COR-L47 (cell line): ENCODE measurements at places on chromosomes 2 and 18.

GRCh38 chr18:68564961-68565360 is 149.9 kb downstream of the TMX3 start:
- no peak for DNase-seq

DNA sequence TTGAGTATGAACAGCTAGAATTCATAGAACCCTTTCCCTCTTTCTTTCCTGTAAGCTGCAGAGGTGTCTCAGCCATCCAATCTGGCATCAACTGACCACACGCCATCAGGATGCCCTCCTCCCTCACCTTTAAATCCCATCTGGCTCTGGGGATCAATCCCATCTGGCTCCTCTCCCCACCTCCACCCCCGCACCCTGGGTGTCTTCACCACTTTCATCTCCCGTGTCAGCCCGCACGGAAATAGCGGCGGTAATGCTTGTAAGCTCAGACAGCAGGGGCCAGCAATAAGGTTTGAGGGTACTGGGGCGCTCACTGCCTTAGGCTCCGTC is 508 bp upstream of the TUBA4B start:
- no peak for DNase-seq

GRCh38 chr2:85666435-85667316 is 1.3 kb downstream of the SFTPB start:
- no peak for DNase-seq

GRCh38 chr2:7878786-7879482 is 802.9 kb upstream of the ID2 start:
- DNase-seq, result no peak

DNA sequence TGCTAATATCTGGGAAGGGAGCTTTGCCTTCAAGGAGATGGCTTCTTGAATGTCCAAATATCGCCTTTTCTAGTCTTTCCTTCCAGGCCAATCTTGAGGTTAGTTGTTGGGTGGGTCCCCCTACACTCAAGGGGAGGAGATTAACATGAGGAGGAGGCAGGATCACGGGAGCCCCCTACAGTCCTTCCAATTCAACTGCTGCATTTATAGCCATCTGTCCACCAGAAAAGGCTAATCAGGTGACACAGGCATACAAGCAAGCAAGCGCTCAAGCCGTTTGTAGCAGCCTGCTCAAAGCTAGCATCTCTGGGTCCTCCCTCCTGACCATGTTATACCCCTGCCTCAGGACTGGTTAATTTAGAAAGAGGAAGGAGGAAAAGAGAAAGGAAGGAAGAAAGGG is 87.6 kb downstream of the MRPS9 start:
- no peak for DNase-seq

- DNase-seq, result no peak
Measured at GRCh38 chr2:169738566-169739229, 5.1 kb downstream of the KLHL23 start.

GRCh38 chr2:233075966-233076339 is 15.8 kb downstream of the INPP5D start:
- no peak for DNase-seq

GRCh38 chr18:53950545-53950944 is 273.9 kb downstream of the MBD2 start:
- no peak for DNase-seq

DNA sequence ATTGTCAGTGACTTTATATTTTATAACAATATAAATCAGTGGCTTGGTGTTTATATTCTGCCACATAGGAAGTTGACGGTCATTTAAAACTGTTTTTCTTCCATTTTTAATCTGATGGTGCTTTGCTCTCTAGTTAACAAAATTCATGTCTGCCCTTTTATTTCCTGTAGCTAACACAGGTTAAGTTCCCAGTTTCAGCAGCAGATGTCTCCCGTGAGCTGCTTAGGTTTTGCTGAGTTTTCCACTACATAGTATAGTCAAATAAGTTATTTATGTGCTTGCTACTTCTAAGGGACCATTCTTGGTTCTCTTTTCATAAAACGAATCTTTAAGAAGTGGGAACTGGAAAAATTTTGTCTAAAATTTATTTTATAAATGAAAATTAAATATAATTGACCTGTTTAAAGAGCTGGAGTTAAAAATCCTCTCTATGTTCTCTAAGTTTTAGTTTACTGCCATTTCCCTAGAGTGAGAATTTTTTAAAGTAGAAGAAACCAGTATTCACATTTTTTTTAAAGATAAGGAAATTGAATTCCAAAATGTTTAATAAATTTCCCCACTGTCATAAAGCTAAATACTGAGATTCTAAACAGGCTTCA is 20.6 kb downstream of the HTR2B start:
- no peak for DNase-seq

DNA sequence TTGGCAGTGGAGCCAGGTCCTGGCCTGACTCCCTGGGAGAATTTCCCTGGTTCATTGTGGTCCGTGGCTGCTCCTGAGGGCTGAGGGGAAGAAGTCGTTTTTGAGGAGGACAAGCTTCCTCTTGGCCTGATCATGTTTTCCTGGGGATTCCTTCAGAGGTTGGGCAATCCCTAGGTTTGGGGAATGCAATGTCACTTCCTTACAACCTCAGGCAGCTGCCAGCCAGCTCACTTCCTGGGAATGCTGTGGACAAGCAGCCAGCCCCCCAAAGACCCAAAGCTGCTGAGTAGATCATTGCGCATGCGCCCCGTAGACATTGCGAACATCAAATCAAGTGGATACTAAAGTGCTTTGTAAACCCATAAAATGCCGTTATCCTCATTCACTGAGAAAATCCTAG is 7.7 kb upstream of the DNMT3A start:
- no peak for DNase-seq

GRCh38 chr2:24272161-24272802 is 88.1 kb downstream of the ITSN2 start:
- no peak for DNase-seq

- no peak for DNase-seq
Measured at GRCh38 chr2:73859721-73860586, 31.2 kb downstream of the STAMBP start.

GRCh38 chr2:45224321-45224992 is 215.2 kb upstream of the SIX2 start:
- DNase-seq, result no peak

DNA sequence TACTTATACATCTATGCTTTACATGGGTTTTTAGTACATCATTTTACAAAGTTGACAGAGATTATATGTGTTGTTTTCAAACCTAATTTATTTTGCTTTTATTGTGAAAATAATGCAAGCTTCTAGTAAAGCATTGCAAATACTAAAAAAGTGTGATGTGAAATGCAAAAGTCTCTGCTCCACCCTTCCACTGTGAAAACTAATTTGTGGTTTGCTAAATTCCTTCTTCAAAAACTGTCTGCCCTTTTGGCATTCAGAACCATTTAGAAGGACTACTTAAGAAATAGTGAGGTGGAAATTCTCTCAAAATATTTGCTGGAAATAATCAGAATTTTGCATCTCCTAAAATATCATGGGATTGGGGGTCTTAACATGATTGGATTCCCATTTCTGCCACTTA is 78.4 kb downstream of the CSRNP3 start:
- no peak for DNase-seq

DNA sequence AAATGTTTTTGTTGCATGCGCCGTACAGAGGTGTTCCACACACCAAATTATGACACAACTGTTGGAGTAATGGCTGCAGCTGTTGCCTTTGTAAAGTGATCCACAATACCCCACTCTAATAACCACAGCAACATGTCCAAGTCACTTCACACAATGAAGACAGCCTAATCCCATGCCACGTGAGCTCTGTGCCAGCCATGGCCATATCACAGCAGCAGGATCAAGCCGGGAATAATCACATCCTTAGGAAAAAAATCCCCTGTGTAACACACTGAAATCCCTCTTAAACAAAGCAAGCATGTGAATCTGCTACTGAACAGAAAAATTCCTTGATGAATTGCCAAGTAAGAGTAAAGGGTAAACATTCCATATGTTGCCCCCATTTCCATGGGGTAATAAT is 179.5 kb upstream of the PARD3B start:
- no peak for DNase-seq

DNA sequence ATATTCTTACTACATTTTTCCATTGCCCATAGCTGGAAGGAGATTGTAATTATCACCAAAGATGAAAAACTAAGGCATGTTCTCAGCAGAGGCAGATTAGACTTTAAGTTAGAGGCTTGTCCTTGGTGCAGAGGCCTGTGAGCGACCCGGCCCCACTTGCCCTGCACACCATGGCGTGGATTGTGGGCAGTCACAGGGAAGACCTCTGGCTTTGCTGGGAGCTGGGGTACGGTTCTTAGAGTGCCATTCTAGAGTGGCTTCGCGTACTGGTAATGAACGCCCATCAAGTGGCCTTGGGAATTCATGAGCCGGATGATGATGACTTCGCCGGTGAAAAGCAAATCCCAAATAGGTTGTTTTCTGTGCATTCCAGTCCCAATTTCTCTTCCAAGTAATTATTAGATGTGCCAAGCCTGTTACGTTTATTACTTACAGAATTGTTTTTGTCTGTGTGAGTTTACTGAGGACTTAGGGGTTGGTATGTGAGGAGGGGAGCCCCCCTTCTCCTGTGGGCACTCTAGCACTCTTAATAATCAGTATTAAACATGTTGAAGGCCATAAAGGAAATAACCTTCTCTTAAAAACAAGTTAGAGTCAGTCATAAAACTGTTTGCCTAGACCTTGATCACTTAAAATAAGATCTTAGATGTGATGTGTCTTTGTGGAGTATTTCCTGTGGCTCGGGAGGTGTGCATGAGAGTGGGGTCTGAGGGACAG is 90.6 kb downstream of the LDLRAD4 start:
- no peak for DNase-seq

- DNase-seq, result no peak
Measured at GRCh38 chr2:56615760-56616159, 432.0 kb downstream of the CCDC85A start.

DNA sequence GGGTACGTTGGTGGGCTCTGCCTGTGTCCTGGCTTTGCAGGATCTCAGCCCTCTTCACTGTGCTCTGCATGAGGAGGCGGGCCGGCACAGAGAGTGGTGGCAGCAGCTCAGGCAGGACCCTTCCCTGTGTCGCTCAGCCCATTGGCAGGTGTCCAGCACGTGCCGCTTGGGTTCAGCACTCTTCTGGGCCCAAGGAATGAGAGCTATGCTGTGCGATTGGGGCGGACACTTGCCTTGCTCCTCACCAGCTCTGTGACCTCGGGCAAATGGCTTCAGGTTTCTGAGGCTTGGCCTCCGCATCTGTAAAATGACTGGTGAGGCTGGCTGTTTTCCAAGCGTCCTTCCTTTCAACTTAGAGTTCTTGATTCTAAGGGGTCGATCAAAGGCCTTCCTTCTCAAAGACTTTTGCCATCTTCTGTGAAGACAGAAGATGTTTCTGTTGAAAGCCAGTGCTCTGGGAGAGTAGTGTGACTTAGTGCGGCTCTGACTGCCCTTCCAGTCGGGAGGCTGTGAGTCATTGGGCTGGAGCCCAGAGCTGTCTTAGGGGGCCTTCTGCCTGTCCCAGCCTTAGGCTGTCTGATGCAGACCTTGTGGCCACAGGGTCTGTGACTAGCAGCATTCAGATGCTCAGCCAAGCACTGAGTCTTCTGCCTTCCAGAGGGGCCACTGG is 35.6 kb downstream of the GLI2 start:
- no peak for DNase-seq

- DNase-seq, result no peak
Measured at GRCh38 chr18:79206444-79206843, 137.2 kb downstream of the ATP9B start.

DNA sequence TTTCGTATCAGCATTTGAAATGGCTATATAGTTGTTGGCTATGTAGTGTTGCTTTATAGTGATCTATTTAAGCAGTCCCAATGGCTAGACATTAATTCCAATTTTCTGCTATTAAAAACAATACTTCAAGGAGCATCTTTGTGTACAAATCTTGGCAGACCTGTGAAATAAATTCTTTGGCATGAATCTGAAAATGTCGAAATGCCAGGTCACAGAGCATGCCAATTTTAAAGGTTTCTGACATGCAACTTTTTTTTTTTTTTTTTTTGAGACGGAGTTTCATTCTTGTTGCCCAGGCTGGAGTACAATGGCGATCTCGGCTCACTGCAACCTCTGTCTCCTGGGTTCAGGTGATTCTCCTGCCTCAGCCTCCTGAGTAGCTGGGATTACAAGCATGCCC is 26.8 kb upstream of the CABLES1 start:
- no peak for DNase-seq

GRCh38 chr2:63189026-63189425 is 138.4 kb downstream of the OTX1 start:
- no peak for DNase-seq

DNA sequence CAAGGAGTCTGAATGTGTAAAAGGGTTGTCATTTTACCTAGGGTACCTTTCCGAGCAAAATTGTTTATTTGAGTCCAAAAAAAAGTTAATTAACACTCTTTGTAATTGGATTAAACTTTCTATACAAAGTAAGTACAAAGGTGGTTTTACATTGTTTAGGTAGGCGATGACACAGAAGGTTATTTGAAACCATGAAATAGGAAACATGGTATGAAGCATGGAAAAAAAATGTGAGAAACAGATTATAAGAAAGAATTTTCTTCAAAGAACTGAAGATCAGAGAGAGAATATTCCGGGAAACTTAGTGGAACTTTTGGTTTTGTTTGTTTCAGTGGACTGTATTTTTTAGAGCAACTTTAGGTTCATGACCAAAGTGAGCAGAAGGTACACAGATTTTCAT is 32.7 kb downstream of the CARF start:
- DNase-seq, result no peak

- no peak for DNase-seq
Measured at GRCh38 chr18:80105369-80106167, 3.5 kb upstream of the ADNP2 start.

DNA sequence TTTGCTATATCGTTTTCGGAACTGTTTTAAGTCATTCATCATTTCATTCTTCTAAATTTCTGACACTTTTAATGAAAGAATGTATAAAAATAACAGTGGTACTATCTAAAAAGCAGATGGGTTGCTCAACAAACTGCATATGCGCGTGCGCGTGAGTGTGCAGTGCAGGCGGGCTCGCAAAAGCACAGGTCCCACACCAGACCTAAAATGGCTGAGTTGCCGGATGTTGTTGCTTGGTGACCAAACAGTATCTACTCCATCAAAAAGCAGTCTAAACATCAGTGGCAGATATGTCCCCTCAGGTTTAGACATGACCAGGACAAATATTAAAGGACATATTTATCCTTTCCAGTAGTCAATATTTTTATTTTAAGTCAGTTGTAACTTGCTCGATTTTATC is 5.1 kb downstream of the NOL4 start:
- DNase-seq, result peak; percentile 93

- no peak for DNase-seq
Measured at GRCh38 chr18:24677011-24677410, 216.6 kb downstream of the HRH4 start.

DNA sequence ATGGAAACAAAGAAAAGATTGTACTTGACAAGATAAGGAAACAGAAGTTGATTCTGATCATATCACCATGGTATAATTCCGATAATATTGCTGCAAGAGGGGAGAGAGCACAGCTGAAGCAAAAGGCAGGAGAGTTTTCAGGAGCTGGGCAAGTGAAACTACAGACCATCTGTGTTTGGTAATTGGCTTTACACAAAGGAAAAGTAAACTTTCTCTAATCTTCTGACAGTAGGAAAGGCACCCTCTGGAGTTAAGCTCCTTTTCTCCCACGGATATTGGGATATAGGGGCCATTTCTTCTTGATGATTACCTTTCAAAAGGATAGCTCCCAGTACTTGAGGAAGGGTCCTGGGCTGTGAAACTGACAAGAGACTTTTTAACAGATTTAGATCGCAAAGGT is 29.9 kb upstream of the REG3A start:
- DNase-seq, result no peak
